ENCODE measurements at places on chromosomes 12 and 14.

- no peak for DNase-seq
Observed at GRCh38 chr14:96195441-96196081, 9.1 kb upstream of the BDKRB2 start.

DNA sequence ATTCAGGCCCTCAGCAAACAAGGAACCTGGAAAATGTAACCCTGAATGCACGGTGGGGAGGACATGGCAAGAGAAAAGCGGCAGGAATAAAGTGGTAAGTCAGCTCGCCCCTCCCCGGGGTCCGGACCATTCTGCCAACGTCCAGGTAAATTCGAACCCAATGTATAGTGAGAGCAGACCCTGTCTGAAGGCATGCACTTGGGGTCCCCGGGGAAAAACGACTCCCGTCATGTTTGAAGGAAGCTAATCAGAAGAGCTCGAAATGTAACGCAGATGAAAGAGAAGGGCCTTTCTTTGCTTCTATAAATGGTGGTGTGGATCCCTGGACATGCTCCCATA lies 193 bp downstream of the ACACB start:
- DNase-seq, result no peak

- DNase-seq, result no peak
Observed at GRCh38 chr14:65277580-65278270, 134.8 kb upstream of the FUT8 start.

DNA sequence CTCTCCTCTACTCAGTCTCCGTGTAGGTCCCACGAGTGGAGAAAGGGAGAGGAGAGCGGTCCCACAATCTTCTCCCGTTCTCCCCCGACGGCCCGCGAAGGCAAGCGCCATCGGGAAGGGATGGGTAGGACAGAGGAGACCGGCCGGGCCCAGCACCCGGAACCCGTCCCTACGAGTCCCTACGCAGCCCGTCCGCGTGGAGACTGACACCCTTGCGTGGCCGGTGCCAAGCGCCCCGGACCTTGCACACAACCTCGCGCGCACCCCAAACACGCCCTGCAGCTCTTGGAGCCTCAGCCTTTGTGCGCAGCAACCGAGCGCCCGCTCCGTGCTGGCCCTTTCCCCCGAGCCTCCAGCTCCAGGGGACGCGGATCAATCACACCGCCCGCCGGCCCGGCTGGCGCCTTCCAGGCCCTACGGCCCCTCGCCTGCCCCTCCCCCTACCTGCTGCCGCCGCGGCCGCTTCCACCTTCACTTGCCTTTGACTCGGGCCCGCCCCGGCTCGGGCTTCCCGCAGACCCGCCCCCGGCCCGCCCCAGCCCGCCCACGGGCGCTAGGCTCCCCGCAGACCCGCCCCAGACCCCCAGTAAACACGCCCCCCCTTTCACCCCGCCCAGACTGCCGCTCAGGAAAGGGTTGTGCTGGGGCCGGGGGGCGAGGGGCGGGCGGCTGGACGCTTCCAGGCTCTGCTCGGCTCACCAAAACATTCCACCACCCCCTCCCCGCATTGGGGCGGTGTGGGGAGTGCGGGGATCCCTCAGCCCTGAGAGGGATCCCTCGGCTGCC lies at the start of gene NDRG2:
NDRG2 (minus strand) TSS at position 477 of the 786 bp plus-strand sequence. CDS start 1,746 bp downstream, outside the sequence.
- DNase-seq, result peak; percentile 95

GRCh38 chr12:48105321-48105866 lies 485 bp downstream of the SENP1 start:
- peak; percentile 19 for DNase-seq

GRCh38 chr14:54189748-54190354 lies 207.0 kb upstream of the CDKN3 start:
- no peak for DNase-seq

GRCh38 chr14:101501341-101501740 lies 60.0 kb upstream of the DIO3 start:
- DNase-seq, result no peak

GRCh38 chr12:93737457-93738198 lies 60.5 kb downstream of the CRADD start:
- DNase-seq, result no peak

GRCh38 chr14:44027397-44027796 lies 479.7 kb downstream of the FSCB start:
- DNase-seq, result no peak

- DNase-seq, result no peak
Observed at GRCh38 chr12:111455448-111456320, 50.0 kb downstream of the SH2B3 start.

DNA sequence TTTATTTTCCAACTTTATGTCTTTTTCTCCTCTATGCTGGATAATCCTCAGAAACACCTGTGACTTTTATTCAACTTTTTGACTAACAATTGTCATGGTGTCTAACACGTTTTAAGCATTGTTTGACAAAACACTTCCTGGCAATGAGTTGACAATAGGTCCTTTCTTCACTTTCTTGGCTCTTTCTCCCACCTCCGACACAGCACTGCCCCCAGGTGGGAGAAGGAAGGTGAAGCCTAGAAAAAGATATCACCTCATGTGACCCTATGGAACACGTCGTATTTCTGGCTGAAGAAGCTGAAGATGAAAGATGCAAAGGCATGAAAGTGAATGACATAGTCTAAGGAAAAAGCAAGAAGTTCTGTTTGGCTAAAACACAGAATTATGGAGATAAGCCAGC lies 430.0 kb downstream of the ETNK1 start:
- DNase-seq, result peak; percentile 80

- no peak for DNase-seq
Observed at GRCh38 chr12:30870491-30871265, 55.9 kb upstream of the TSPAN11 start.

DNA sequence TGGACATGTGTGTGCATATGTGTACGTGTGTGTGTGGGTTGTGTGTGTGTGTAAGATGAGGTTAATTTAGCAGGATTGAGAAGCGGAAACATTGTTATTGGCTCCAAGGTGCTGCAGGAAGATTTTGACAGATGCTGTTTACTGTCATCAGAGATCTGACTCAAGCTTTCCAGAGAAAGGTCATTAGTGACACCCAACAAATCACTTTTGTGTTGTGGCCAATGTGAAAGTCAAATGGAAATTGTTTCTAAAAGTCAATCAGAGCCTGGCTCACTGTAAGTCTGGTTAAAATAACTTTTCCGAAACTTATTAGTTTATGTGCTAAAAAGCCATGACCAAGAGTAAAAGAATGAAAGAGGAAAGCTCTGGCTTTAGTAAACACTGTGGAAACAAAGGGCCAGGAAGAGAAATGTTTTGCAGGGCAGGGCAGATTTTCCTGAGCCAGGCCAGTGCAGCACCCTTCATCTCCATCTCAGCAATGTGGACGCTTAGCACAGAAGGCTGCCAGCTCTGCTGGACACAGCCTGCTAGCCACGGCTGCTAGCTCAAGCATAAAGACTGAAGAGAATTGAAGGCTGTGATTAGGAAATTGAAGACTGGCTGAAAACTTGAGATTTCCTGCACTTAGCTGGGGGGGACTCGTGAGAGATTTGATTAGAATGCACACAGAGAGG lies 235.8 kb downstream of the NEDD1 start:
- DNase-seq, result no peak

GRCh38 chr14:105087308-105087962 lies 22.2 kb upstream of the GPR132 start:
- DNase-seq, result peak; percentile 63

DNA sequence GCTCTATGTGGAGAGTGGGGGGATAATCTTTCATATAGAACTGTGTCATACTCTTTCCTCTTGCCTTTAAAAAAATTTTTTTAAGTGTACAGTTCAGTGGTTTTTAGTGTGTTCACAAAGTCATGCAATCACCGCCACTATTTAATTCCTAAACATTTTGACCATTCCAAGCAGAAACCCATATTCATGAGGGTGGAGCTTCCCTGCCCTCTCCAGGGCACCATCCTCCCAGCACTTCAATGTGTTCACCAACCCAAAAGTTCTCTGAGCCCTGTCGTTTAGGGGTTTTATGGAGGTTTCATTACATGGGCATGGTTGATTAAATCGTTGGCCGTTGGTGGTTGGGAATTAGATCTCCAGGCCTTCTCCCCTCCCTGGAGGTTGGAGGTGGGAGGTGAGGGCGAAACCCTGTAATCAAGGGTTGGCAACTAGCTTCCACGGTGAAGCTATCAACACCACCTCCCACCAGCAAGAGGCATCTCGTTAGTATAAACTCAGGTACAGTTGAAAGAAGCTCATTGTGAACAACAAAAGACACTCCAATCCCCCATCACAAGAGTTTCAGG lies 42.8 kb upstream of the WNK1 start:
- DNase-seq, result no peak

GRCh38 chr12:120842595-120842994 lies 61.6 kb downstream of the SPPL3 start:
- DNase-seq, result no peak

DNA sequence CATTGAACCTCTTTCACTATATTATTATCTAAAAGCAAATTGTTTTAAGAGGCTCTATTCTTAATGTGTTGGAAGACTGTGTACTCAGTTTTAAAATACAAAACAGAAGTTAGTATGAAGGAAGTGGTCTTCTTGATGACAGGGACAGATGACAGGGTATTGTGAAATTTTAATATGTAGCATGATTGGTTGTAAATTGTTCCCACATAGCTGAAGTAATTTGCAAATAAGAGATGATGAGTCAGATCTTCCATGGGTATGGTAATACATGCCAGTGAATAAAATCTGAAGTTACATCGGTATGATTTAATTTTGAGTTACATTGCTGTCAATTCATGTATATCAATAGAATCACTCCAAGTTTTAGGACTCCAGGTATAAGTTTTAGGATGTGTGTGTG lies 454.8 kb downstream of the AEBP2 start:
- DNase-seq, result no peak

GRCh38 chr12:93135286-93136239 lies 206.5 kb upstream of the EEA1 start:
- DNase-seq, result no peak

DNA sequence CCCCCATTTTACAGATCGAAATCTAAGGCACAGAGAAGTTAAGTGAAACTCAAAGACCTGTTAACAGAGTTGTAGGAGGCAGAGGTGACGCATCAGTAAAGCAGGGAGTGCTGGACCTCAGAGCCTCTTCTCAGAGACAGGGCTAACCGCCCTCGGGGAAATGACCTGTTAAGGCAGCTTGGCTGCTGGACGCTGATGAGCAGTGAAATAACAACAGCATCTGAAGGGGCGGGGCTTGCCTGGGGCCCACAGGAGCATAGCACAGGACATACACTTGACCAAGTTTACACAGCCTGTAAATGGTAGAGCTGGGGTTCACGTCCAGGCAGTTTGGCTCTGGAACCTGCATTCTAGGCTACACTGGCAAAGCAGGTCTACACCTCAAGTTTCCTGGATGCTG lies 39.3 kb downstream of the LRTM2 start:
- no peak for DNase-seq

GRCh38 chr14:61719344-61720293 lies 24.3 kb downstream of the HIF1A start:
- DNase-seq, result no peak

- DNase-seq, result no peak
Observed at GRCh38 chr12:122079532-122080081, 1.1 kb downstream of the MLXIP start.

DNA sequence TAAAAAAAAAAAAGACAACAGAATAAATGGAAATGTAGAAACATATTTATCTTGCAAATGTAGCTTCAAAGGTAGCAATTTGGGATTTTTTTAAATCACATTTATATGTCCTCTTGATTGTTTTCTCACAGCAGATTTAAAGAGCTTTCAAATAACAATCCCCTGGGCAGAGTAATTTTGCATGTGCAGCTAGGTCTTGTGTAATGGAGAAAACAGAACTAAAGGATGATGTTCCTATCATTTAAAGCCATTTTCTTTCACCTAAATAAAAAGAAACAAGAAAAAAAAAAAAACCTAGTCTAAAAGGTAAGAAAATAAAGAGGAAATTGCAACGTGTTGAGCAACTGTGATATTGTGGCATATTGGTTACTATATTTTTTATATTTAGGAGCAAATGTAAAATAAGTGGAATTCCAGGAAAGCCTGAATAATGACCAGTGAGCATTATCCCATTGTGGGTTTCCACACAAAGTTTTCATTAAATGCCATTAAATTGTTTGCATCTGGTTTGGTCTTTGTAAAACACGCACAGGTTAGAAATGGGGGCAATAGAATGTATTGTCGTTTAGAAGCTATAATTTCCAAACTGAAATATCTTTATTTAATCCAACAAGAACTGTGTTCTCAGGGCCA lies 215.6 kb downstream of the SLC6A15 start:
- no peak for DNase-seq

DNA sequence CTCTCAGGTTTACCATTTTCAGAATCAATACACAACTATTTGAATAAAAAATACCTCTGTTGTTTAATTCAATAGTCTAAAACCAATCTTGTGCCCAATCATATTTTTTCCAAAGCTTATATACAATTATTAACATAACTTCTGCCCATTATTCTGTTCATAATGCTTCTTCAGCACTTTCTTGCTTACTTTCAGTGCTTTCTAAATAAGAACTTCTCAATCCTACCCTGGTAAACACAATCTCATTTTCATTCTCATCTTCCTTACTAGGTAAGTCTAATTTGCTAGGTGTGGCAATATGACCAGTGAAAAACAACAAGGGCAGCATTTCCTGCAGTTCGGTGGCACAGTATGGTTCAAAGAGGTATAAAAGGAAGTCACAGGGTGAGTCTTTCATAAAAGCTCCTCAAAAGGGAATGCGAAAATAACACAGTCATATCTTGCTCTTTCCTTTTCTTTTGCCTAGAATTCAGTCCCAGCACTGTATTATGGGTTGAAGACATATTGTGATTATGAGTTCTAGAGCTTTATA lies 103.5 kb downstream of the FOXG1 start:
- DNase-seq, result no peak

- peak; percentile 91 for DNase-seq
Observed at GRCh38 chr12:1634590-1635191, 5.7 kb downstream of the WNT5B start.

- DNase-seq, result no peak
Observed at GRCh38 chr14:70269582-70269981, 80.8 kb upstream of the SLC8A3 start.

DNA sequence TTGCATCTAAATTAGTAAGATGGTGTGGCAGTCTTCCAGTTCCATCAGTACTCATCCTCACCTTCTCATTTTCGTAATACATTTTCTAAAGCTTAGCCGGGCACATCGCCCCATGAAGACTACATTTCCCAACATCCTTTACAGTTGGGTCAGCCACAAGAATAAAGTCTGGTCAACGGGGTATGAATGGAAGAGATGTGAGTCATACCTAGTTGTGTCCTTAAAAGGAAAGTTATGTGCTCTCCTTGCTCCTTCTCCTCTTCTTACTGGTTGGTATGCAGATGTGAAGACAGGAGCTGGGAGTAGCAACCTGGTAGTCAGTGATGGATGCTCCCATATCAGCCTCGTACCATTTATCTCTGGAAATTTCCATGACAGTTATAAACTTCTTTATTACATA lies 35.9 kb upstream of the EGLN3 start:
- peak; percentile 57 for DNase-seq

All from GM23338 (cell line).